ENCODE measurements at places on chromosomes 12 and 14. TPM values are rescaled to one million over a fixed set of nuclear protein-coding genes. Genes with fewer than 3 reads are reported as not detected.

- no peak for DNase-seq
Observed at GRCh38 chr12:50734409-50735263, 29.3 kb upstream of the ATF1 start.

- DNase-seq: no peak
Observed at GRCh38 chr12:95848575-95849388, 10.0 kb upstream of the SNRPF start.

DNA sequence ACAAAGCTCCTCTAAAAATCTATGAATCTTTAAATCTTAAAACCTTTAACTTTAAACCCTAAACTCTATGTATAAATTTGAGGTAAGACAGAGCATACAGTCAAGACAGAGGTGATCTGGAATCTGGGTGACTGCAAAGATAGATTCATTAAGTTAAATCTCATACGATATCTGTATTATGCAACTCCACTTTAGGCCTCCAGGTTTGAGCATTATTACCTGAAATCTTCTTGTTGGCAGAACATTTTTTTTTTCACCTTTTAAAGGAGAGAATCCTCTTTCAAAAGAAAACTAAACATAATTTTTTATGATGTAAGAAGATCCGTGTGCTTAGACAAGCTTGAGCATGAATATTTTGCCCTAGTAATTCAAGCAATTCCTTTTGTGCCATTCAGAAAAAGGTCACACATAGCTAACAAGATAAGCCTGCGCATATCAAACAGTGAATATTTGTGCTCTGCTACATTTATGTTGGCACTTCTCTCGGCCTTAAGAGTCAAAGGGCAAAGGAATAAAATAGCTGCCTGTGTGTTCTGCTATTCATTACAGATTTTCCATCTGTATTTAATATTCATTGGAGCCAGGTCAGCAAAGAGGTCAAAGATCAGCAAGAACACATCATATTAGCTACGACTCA, 163.3 kb downstream of the TMTC3 start:
- DNase-seq: no peak

Gene PRORP
- total RNA-seq: 38.9 TPM

GRCh38 chr12:105196090-105196489, 39.9 kb downstream of the APPL2 start:
- no peak for DNase-seq
